ENCODE measurements at places on chromosomes 5 and 9. TPM values are rescaled to one million over a fixed set of nuclear protein-coding genes. Genes with fewer than 3 reads are reported as not detected.

GRCh38 chr5:56854920-56855319, 39.6 kb downstream of the MAP3K1 start:
- no peak overlapping the region for H3K4me3 ChIP-seq
- DNase-seq: no peak
- no peaks in the 10 kb centered on the region for H3K27me3 ChIP-seq
- H3K4me1 ChIP-seq: peaks cover 26% of the 10 kb centered on the region

GRCh38 chr9:116198344-116198743, 44.8 kb downstream of the PAPPA start:
- H3K4me3 ChIP-seq: no peak overlapping the region
- H3K27me3 ChIP-seq: no peaks in the 10 kb centered on the region

DNA sequence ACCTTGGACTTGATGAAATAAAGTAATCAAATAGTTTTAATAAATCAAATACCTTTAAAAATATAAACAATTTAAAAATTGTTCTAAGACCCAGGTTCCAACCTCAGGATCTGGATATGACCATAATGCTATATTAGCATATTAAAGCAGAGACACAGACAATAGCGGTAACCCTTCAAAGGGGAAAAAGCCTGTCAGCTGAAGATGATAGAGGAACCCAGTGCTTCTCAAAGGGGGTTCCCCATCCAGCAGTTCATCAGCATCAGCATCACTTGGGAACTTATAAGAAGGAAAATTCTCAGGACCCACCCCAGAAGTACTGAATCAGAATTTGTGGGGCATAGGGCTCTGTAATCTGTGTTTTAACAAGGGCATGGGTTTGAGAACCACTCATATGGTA, 519.6 kb downstream of the RAB3C start:
- no peak overlapping the region for H3K4me3 ChIP-seq
- peaks cover 55% of the 10 kb centered on the region for H3K4me1 ChIP-seq
- H3K27ac ChIP-seq: peak overlapping the region; percentile 14
- H3K27me3 ChIP-seq: no peaks in the 10 kb centered on the region
- no peak for DNase-seq

GRCh38 chr5:59559323-59559722, 334.2 kb downstream of the PDE4D start:
- no peak overlapping the region for H3K4me3 ChIP-seq
- no peak for DNase-seq
- no peaks in the 10 kb centered on the region for H3K27me3 ChIP-seq
- peaks cover 25% of the 10 kb centered on the region for H3K4me1 ChIP-seq
- no peak overlapping the region for H3K27ac ChIP-seq

GRCh38 chr9:113598883-113599282, 135.4 kb downstream of the RGS3 start:
- H3K4me3 ChIP-seq: no peak overlapping the region
- no peaks in the 10 kb centered on the region for H3K27me3 ChIP-seq
- peaks cover 69% of the 10 kb centered on the region for H3K4me1 ChIP-seq
- H3K27ac ChIP-seq: no peak overlapping the region
- DNase-seq: no peak
- peaks cover 12% of the 10 kb centered on the region for H3K36me3 ChIP-seq

DNA sequence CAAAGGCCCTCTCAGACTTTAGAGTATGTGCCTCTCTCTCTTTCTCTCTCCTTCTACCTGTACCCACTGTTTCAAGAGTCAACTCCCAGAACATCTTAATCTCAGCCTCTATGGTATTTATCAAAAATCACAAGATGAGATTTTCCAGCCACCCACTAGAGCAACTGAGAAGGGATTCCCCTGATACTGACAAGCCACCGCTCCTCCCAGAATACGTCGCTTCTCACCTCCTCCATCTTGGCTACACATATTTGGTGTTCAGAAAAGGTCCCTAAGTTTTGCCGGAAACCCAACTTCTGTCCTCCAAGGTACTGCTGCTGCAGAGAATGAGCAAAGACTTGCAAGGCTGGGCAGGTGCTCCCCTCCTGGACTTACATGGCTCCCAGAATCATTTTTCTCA, 6.1 kb downstream of the GARIN3 start:
- no peak overlapping the region for H3K27ac ChIP-seq
- DNase-seq: no peak
- no peaks in the 10 kb centered on the region for H3K27me3 ChIP-seq
- no peak overlapping the region for H3K4me3 ChIP-seq

DNA sequence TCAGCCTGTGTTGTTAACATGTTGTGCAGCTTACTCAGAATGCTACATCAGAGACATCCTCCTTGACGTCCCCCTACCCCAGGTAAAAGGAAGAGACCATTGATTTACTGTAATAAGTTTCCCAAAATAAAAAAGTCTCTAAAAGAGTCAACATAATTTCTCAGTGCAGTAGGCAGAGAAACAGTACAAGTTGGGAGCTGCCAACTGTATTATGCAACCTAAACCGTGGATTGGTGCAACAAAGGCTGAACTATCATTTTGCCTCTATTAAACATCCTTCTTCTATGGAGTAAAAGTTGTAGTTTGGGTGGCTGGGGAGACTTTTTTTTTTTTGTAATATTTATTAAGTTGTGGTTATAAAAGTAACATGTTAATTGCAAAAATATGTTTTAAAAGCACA, 208.0 kb downstream of the NR3C1 start:
- no peaks in the 10 kb centered on the region for H3K27me3 ChIP-seq
- no peak overlapping the region for H3K27ac ChIP-seq
- DNase-seq: no peak

GRCh38 chr9:86288499-86289198, 6.3 kb upstream of the ISCA1 start:
- no peak overlapping the region for H3K27ac ChIP-seq
- H3K4me1 ChIP-seq: no peaks in the 10 kb centered on the region
- DNase-seq: no peak
- H3K4me3 ChIP-seq: no peak overlapping the region

DNA sequence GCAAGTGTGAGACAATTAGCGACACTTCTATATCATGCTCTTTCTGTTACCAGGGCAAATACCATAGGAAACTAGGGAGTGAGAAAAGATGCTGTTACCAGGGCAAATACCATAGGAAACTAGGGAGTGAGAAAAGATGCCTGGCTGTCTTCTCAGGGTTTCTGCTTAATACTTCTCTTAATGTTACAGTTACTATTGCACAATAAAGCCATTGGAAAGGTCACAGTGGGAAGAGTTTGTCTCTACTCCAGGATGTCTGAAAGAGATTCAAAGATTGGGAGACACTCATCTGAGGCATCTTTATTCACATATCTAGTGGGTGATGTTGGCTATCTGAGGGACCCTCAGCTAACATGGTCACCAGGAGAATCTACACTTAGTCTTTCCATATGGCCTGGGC, 431.7 kb upstream of the POU5F2 start:
- H3K4me1 ChIP-seq: no peaks in the 10 kb centered on the region
- no peaks in the 10 kb centered on the region for H3K36me3 ChIP-seq
- DNase-seq: no peak
- H3K27ac ChIP-seq: no peak overlapping the region
- no peaks in the 10 kb centered on the region for H3K27me3 ChIP-seq
- no peak overlapping the region for H3K4me3 ChIP-seq

- H3K4me3 ChIP-seq: no peak overlapping the region
- peaks cover 4% of the 10 kb centered on the region for H3K27me3 ChIP-seq
- no peak overlapping the region for H3K27ac ChIP-seq
- H3K36me3 ChIP-seq: no peaks in the 10 kb centered on the region
- H3K4me1 ChIP-seq: peaks cover 4% of the 10 kb centered on the region
Observed at GRCh38 chr9:134275375-134275774, 50.9 kb upstream of the RXRA start.

GRCh38 chr9:137078701-137079400, 1.5 kb downstream of the UAP1L1 start:
- peaks cover 20% of the 10 kb centered on the region for H3K27me3 ChIP-seq
- H3K27ac ChIP-seq: no peak overlapping the region
- peak; percentile 62 for DNase-seq
- H3K4me1 ChIP-seq: no peaks in the 10 kb centered on the region

GRCh38 chr5:64612344-64612961, 77.8 kb upstream of the SHISAL2B start:
- H3K27ac ChIP-seq: no peak overlapping the region
- H3K36me3 ChIP-seq: no peaks in the 10 kb centered on the region
- no peaks in the 10 kb centered on the region for H3K27me3 ChIP-seq
- DNase-seq: no peak
- no peak overlapping the region for H3K4me3 ChIP-seq

- peaks cover 45% of the 10 kb centered on the region for H3K4me1 ChIP-seq
- H3K27ac ChIP-seq: peak overlapping the region; percentile 96
- DNase-seq: peak; percentile 77
- no peaks in the 10 kb centered on the region for H3K36me3 ChIP-seq
- H3K4me3 ChIP-seq: peak overlapping the region; percentile 83
- no peaks in the 10 kb centered on the region for H3K27me3 ChIP-seq
Observed at GRCh38 chr9:104927216-104927911, 591 bp downstream of the ABCA1 start.

DNA sequence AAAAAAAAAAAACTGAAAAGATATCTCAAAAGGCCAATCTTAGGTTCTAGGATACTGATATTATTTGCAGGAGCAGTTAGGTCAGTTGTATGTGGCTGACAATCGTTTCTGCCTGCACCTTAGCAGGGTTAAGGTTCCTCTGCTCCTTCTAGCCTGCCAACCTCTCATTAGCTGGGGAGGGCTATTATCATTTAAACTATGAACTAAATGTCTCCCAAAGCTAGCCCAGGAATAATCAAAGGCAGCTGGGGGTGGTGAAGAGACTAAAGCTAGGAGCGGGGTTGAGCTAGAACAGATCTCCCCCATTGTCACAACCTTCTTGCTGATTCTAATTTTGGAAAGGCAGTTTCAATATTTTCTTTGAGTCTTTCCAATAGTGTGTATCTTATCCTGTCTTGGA, 99.9 kb downstream of the ICE1 start:
- DNase-seq: no peak
- H3K4me3 ChIP-seq: no peak overlapping the region
- H3K27ac ChIP-seq: no peak overlapping the region
- no peaks in the 10 kb centered on the region for H3K36me3 ChIP-seq
- H3K27me3 ChIP-seq: no peaks in the 10 kb centered on the region

DNA sequence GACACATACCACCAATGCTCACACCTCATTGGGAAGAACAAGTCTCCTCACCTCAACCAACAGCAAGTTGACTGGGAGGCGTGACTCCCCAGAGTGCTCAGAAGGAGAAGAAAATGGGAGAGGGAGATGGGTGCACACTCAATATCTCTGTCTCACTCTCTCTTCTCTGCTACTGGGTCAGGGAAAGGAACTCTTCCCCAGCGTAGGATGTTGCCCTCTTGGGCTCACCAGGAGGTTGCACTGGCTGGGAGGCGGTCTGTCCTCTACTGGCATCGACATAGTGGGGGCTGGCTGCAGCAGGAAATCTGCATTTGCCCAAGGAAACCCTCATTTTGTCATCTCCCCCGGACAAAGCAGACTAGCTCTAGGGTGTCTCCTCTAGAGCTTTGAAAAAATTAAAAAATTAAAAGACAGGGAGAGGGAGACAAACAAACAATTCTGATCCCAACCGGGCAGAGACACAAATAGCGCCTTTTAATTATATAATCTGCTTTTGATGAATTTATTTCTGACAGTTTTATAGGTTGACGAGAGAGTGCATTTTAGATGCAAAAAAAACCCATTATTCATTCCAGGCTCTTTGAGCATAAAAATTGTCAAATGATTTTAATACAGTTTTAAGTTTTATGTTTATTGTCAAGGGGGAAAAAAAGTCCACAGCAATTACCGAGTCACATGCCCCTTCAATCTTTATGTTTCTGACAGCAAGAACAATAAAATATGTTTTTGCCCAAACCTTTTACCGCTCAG, 179.3 kb upstream of the MVB12B start:
- H3K27me3 ChIP-seq: no peaks in the 10 kb centered on the region
- H3K27ac ChIP-seq: no peak overlapping the region
- peak; percentile 20 for DNase-seq
- H3K4me1 ChIP-seq: no peaks in the 10 kb centered on the region
- no peak overlapping the region for H3K4me3 ChIP-seq

- H3K4me1 ChIP-seq: no peaks in the 10 kb centered on the region
- no peak overlapping the region for H3K27ac ChIP-seq
- H3K27me3 ChIP-seq: no peaks in the 10 kb centered on the region
- no peak for DNase-seq
- H3K4me3 ChIP-seq: no peak overlapping the region
Observed at GRCh38 chr5:98705841-98706240, 67.6 kb upstream of the RGMB start.

- DNase-seq: no peak
- peaks cover 10% of the 10 kb centered on the region for H3K27me3 ChIP-seq
- no peaks in the 10 kb centered on the region for H3K4me1 ChIP-seq
Observed at GRCh38 chr9:137085920-137086530, 760 bp upstream of the MAN1B1 start.

DNA sequence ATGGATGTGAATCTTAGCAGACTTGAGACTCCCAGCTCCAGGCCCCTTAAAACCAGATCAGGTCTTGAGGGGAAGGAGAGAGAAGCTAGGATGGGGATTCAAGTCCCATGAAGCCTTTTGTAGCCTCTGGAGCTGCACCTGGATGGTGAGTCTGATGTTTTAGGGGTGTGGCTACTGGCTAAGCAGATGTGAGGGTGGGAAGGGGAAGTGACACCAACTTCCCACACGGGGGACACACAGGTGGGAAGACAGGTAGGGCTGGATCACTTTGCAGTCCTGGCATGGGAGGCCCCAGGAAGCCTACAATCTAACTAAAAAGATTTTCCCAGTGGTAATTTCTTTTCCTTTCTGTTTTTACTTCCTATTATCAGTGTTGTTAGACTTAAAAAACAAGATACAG, 38.7 kb upstream of the UBAP2 start:
- H3K4me1 ChIP-seq: peaks cover 41% of the 10 kb centered on the region
- no peaks in the 10 kb centered on the region for H3K27me3 ChIP-seq
- DNase-seq: no peak
- H3K27ac ChIP-seq: peak overlapping the region; percentile 82
- H3K4me3 ChIP-seq: no peak overlapping the region

GRCh38 chr9:128091571-128091970, 23.5 kb downstream of the SLC25A25 start:
- no peaks in the 10 kb centered on the region for H3K27me3 ChIP-seq
- DNase-seq: no peak
- H3K4me1 ChIP-seq: no peaks in the 10 kb centered on the region

DNA sequence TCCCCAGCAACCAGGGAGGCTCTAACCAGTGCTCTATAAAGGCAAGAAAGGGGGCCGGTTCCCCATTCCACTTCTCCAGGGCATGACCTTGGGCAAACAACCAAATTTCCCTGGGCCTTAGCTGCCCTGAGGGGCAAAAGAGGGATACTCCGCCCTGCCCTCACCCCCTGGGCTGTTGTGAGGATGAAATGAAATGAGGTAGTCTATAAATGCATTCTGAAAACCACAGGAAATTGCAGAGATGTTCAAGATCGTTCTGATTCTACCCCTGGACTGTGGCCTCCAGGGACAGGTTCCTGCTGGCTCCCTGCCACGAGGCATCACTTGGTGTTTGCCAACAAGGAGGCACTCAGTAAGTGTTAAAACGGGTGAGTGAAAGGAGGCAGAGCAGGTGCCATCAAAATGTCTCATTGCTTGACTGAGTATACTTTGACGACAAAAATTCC, 5.7 kb downstream of the RAPGEF1 start:
- H3K27me3 ChIP-seq: no peaks in the 10 kb centered on the region
- no peak for DNase-seq
- H3K4me3 ChIP-seq: no peak overlapping the region
- H3K4me1 ChIP-seq: peaks cover 82% of the 10 kb centered on the region
- peak overlapping the region; percentile 73 for H3K27ac ChIP-seq

- H3K4me3 ChIP-seq: no peak overlapping the region
- DNase-seq: no peak
- H3K36me3 ChIP-seq: no peaks in the 10 kb centered on the region
Observed at GRCh38 chr9:129172816-129173215, 5.2 kb downstream of the IER5L start.

The PCDH12 gene
- total RNA-seq: 2.5 TPM

The HAVCR2 gene
- total RNA-seq: 3.9 TPM

The FAM221B gene
- total RNA-seq: not detected

The LCN9 gene
- not detected for total RNA-seq

The RLN1 gene
- total RNA-seq: not detected

The ACTL7A gene
- total RNA-seq: not detected

The DMGDH gene
- 1.8 TPM for total RNA-seq

Measured in sigmoid colon (tissue), 7 donors.